ENCODE measurements at places on chromosomes 1 and 21.
A peak's percentile ranks its signal among the peaks of the same experiment; 100 is the strongest.

DNA sequence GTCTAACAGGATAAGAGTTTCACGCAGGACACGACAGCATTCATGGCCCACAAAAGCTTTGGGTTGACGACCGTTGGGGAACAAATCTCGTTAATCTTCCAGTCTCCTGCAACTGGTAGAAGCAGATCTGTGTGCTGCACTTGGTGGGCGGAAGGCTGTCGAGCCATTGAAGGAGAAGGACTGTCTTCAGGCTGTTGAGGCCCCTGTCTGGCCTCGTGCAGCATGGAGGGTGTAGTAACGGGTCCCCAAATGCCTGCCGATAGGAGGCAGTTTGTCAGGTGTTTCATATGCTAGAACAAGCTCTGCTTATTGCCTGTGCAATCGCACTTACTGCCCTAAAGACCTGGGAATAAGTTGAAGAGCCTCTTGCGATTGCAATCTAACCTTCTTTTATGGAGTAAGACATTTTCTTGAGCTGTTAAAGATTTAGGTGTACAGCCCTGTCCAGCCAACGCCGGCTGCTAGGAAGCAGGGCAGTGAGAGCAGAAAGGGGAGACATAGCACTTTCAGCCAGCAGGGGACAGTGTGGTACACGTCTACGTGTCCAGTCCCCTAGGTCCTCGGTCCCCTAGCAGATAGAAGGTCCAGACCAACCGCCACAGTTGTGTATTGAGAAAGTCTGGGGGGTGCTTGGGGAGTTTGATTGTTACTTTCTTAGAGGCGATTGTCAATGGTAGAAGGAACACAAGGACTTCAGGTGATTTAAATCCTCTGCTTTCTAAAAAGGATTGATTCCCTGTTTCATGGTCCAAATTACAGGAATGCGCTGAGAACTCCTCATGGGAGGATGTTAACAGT, 102.3 kb upstream of the TMPRSS2 start:
- no peak overlapping the region for H3K27ac ChIP-seq
- H3K36me3 ChIP-seq, result no peaks in the 10 kb centered on the region
- no peaks in the 10 kb centered on the region for H3K4me1 ChIP-seq
- no peaks in the 10 kb centered on the region for H3K27me3 ChIP-seq
- no peak overlapping the region for H3K4me3 ChIP-seq

- H3K27me3 ChIP-seq, result peaks cover 8% of the 10 kb centered on the region
- DNase-seq, result no peak
- no peak overlapping the region for H3K4me3 ChIP-seq
- H3K27ac ChIP-seq, result no peak overlapping the region
- no peaks in the 10 kb centered on the region for H3K36me3 ChIP-seq
Measured at GRCh38 chr21:44761011-44761729, 40.5 kb downstream of the UBE2G2 start.

DNA sequence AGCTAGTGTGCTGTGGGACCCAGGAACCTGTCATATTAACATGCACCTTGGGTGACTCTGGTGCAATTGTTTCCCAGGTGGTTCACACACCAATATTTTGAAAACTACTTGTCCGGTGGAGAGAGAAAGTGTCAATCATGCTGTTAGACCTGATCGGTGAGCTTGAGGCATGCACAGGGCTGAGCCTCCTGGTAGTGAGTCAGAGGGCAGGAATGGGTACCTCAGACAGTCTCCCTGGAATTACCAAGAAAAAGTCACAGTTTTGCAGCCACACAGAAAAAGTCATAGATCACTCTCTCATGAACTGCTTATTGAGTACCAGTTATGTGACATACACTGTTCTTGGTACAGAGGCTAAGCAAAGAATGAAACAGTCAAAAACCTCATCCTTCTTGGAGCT, 140.1 kb upstream of the NFIA start:
- no peak overlapping the region for H3K4me3 ChIP-seq
- H3K4me1 ChIP-seq, result no peaks in the 10 kb centered on the region
- no peaks in the 10 kb centered on the region for H3K36me3 ChIP-seq
- no peak overlapping the region for H3K27ac ChIP-seq
- no peak for DNase-seq

- H3K4me1 ChIP-seq, result peaks cover 54% of the 10 kb centered on the region
- H3K36me3 ChIP-seq, result peaks cover 3% of the 10 kb centered on the region
- DNase-seq, result no peak
- peaks cover 13% of the 10 kb centered on the region for H3K27me3 ChIP-seq
- H3K27ac ChIP-seq, result no peak overlapping the region
- no peak overlapping the region for H3K4me3 ChIP-seq
Measured at GRCh38 chr1:117650840-117651568, 45.2 kb downstream of the TENT5C start.

DNA sequence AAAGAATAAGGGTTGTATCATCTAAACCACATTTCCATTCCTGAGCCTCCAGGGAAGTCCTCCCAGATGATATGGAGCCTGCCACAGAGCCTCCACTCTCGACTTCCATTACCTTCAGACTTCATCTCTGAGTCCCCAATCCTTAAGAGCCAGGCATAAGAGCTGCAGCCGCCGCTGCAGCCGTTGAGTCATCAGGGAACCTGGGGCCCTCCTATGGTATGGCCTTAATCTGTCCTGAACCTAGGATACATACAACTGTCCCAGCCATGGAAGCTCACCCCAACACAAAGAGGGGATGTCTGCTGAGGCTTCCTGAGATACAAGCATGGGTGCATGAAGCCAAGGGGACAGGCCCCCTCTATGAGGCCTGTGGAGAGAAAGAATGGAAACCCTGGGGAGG, 16.3 kb downstream of the TAL1 start:
- peaks cover 4% of the 10 kb centered on the region for H3K27me3 ChIP-seq
- no peaks in the 10 kb centered on the region for H3K36me3 ChIP-seq
- H3K27ac ChIP-seq, result no peak overlapping the region

- no peak overlapping the region for H3K4me3 ChIP-seq
- H3K4me1 ChIP-seq, result peaks cover 36% of the 10 kb centered on the region
- peaks cover 1% of the 10 kb centered on the region for H3K27me3 ChIP-seq
Measured at GRCh38 chr1:227576189-227576588, 12.8 kb downstream of the ZNF678 start.

DNA sequence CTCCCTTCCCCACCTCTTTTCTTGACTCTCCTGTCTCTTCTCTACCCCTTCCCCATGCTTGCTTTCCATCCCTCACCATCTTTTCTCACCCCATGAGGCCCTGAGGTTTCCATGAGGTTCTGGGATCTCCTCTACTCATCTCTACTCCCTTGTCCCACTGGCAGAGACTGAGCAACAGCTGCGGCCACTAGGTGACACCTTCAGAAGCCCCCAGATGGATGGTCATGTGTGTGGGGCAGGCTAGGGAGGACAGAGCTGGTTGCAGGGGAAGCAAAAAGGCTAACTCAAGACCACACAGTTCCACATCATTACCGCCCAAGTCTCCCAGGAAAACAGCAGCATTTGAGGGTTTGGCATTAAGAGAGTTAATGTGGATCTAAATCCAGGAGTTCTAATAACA, 45.0 kb downstream of the LRRN2 start:
- H3K27me3 ChIP-seq, result peaks cover 1% of the 10 kb centered on the region
- no peak overlapping the region for H3K27ac ChIP-seq
- no peak overlapping the region for H3K4me3 ChIP-seq
- H3K4me1 ChIP-seq, result no peaks in the 10 kb centered on the region

DNA sequence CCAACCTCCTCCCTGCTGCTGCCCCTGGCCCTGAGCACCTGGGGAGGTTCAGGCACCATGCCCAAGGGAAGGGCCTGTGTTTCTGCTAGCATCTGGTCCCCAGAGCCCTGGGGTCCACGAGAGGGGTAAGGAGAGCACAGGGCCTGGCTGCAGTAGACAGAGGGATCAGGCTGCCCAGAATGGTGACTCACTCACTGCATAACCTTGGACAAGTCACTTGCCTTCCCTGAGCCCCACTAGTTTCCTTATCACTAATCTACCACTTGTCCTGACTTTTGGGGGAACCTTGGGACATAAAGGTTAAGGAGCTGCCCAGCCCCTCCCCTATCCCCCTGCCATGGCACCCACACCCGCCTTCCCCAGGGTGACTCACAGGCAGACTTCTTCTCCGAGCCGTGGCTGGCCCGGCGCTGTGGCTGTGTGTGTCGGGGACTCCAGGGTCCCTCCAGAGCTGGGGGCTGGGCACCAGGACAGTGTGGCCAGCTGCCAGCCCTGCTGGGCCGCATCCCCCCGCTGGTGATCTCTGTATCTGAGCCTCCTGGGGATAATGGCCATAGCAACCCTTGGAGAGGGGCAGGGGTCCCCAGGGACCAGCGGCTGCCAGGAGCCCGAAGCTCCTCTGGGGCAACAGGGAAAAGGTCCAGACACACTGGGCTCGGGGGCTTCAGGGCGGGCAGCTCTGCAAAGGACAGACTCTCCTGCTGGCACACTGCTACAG, 4.0 kb downstream of the ARHGEF19 start:
- H3K4me3 ChIP-seq, result peak overlapping the region; percentile 18
- no peak overlapping the region for H3K27ac ChIP-seq
- DNase-seq, result no peak
- peaks cover 2% of the 10 kb centered on the region for H3K27me3 ChIP-seq
- H3K36me3 ChIP-seq, result peaks cover 3% of the 10 kb centered on the region

- no peak overlapping the region for H3K4me3 ChIP-seq
- no peak overlapping the region for H3K27ac ChIP-seq
- no peaks in the 10 kb centered on the region for H3K36me3 ChIP-seq
- H3K4me1 ChIP-seq, result peaks cover 7% of the 10 kb centered on the region
- DNase-seq, result no peak
Measured at GRCh38 chr1:16015960-16016901, 1.6 kb downstream of the HSPB7 start.

- DNase-seq, result peak; percentile 41
- peaks cover 2% of the 10 kb centered on the region for H3K4me1 ChIP-seq
- no peaks in the 10 kb centered on the region for H3K36me3 ChIP-seq
- no peak overlapping the region for H3K4me3 ChIP-seq
- peaks cover 5% of the 10 kb centered on the region for H3K27me3 ChIP-seq
- H3K27ac ChIP-seq, result no peak overlapping the region
Measured at GRCh38 chr1:36553591-36554322, 71.0 kb upstream of the CSF3R start.

DNA sequence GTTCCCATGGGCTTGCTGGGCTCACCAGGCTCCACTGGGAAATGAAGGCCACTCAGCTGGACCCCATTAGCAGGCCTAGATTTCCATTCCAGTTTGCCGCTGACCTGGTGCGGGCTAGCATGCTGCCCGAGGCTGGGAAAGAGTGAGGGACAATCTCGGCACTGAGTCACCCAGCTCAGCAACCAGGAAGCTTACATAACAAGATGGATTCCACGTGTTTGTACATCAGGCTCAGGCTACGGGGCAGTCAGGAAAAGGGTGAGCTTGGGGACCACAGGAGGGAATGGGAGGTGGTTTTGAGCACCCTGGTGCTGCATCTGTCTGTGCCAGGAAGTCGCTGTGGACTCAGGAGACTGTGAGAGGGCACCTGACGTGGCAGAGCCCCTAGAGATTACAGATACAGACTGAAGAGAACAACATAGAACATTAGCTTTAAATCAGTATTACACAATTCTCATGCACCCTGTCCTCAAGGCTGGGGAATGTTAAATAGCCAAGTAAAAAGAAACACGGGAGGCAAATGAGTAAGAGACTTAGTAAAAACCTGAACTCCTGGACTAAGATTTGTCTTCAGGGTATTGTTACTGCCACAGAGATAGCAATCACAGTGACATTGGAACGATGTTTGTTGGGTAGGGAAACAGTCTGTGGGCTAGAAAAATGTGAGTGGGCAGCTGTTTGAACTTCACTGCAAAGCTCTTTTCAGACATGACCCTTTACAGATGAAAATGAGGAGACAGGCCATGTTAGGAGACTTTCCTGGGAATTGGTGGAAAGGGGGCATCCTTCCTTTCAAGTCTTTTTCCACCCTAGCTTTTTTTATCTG, 51.1 kb downstream of the GLUL start:
- no peak overlapping the region for H3K27ac ChIP-seq
- no peaks in the 10 kb centered on the region for H3K36me3 ChIP-seq
- no peak overlapping the region for H3K4me3 ChIP-seq
- no peaks in the 10 kb centered on the region for H3K4me1 ChIP-seq
- DNase-seq, result no peak

DNA sequence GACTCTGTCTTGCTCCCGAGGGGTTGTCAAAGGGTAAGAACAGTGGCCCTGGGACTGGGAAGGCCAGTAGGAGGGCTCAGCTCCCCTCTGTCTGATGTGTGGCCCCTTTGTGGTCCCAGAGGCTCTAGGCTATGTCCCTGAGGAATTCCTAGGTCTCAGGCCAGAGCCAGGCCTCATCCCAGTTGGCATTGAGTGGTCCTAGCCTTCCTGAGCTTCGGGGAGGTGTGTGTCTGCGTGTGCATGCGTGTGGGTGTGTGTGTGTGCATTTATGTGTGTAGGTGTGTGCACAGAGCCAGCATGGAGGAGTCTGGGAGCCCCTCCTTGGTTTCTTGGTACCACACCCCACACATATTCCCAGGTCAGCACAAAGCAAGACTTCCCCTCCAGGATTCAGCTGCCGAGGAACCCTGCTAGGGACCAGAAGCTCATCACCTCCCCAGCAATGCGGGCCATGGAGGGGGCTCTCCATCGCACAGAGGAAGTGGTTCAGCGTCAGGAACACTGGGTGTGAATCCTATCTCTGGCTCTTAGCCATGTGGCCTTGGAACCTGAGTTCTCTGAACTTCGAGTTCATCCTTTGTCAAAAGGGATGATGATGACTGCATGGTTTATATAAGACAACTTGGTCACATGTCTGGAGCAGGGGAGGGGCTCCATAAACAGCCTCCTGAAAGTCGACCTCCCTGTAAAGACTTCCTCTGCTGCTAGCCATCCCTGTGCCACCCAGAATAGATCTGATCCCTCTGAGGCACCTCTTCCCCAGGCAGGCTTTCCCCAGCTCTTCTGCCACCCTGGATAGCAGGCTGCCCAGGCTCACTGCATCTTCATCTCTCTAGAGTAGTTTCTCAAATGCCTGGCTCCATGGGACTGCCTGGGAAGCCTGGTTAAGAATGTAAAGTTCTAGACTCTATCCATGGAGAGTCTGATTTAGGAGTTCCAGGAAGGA, 8.3 kb upstream of the EPS8L3 start:
- H3K36me3 ChIP-seq, result no peaks in the 10 kb centered on the region
- H3K4me3 ChIP-seq, result no peak overlapping the region
- peaks cover 2% of the 10 kb centered on the region for H3K4me1 ChIP-seq
- H3K27ac ChIP-seq, result no peak overlapping the region
- H3K27me3 ChIP-seq, result peaks cover 1% of the 10 kb centered on the region

GRCh38 chr21:28604946-28605537, 387.6 kb downstream of the LTN1 start:
- peaks cover 44% of the 10 kb centered on the region for H3K4me1 ChIP-seq
- DNase-seq, result no peak
- peaks cover 31% of the 10 kb centered on the region for H3K36me3 ChIP-seq
- no peak overlapping the region for H3K4me3 ChIP-seq

- H3K36me3 ChIP-seq, result no peaks in the 10 kb centered on the region
- H3K4me1 ChIP-seq, result no peaks in the 10 kb centered on the region
- peaks cover 8% of the 10 kb centered on the region for H3K27me3 ChIP-seq
- no peak overlapping the region for H3K4me3 ChIP-seq
- no peak for DNase-seq
- no peak overlapping the region for H3K27ac ChIP-seq
Measured at GRCh38 chr1:162091681-162092524, 22.4 kb downstream of the NOS1AP start.

DNA sequence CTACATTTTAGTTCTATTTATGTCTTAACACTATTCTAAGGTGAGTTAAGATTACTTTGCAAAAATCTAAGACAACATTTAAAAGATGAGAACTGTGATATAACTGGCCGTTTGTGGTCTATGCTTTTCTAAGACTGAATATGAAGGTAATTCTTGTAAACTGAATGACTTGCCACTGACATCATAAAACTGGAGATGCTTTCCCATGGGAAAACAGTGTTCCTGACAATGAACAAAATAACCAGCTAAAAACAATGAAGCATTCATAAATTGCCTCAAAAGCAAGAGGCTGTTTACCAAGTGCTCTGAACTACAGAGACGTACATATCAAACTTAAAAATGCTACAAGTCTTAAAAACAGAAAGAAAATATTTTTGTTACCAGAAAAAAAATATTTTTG, 54.7 kb downstream of the APP start:
- peaks cover 5% of the 10 kb centered on the region for H3K27me3 ChIP-seq
- no peak overlapping the region for H3K4me3 ChIP-seq
- H3K4me1 ChIP-seq, result no peaks in the 10 kb centered on the region
- DNase-seq, result no peak
- H3K27ac ChIP-seq, result no peak overlapping the region
- H3K36me3 ChIP-seq, result no peaks in the 10 kb centered on the region
